ENCODE measurements at places on chromosomes 1 and 21.
A peak's percentile ranks its signal among the peaks of the same experiment; 100 is the strongest.

- DNase-seq: no peak
Observed at GRCh38 chr1:31596737-31597097, 20.4 kb downstream of the TINAGL1 start.

GRCh38 chr21:17498586-17498985 is 14.3 kb upstream of the CXADR start:
- no peak for DNase-seq

- peak; percentile 67 for DNase-seq
Observed at GRCh38 chr1:16235944-16236510, 956 bp downstream of the CPLANE2 start.

- no peak for DNase-seq
Observed at GRCh38 chr1:214018386-214019268, 30.9 kb downstream of the PROX1 start.

GRCh38 chr1:17188889-17189631 is 15.9 kb upstream of the PADI1 start:
- no peak for DNase-seq

DNA sequence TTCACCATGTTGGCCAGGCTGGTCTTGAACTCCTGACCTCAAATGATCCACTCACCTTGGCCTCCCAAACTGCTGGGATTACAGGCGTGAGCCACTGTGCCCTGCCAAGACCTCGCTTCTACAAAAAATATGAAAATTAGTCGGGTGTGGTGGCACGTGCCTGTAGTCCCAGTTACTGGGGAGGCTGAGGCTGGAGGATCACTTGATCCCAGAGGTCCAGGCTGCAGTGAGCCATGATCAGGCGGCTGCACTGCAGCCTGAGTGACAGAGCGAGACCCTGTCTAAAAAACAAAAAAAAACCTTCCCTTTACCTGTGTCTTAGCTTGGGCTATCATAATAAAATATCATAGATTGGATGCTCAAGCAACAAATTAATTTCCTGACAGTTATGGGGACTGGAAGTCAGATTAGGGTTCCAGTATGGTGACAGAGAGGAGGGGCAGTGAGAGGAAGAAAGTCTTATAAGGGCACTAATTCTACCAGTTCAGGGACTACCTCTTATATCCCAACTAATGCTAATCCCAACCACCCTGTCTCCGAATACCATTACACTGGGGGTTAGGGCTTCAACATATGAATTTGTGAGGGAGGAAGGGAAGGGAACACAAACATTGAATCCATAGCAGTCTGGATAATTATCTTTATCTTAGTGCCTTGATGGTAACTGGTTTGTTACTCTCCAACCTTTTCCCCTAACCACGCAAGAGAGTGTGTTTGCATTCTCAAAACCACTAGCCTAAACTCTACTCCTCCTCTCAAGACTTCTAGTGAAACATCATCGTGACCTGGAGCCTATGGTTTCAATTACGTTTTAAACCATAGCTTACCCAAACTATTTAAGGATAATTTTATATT is 1.0 kb upstream of the NAXE start:
- no peak for DNase-seq

DNA sequence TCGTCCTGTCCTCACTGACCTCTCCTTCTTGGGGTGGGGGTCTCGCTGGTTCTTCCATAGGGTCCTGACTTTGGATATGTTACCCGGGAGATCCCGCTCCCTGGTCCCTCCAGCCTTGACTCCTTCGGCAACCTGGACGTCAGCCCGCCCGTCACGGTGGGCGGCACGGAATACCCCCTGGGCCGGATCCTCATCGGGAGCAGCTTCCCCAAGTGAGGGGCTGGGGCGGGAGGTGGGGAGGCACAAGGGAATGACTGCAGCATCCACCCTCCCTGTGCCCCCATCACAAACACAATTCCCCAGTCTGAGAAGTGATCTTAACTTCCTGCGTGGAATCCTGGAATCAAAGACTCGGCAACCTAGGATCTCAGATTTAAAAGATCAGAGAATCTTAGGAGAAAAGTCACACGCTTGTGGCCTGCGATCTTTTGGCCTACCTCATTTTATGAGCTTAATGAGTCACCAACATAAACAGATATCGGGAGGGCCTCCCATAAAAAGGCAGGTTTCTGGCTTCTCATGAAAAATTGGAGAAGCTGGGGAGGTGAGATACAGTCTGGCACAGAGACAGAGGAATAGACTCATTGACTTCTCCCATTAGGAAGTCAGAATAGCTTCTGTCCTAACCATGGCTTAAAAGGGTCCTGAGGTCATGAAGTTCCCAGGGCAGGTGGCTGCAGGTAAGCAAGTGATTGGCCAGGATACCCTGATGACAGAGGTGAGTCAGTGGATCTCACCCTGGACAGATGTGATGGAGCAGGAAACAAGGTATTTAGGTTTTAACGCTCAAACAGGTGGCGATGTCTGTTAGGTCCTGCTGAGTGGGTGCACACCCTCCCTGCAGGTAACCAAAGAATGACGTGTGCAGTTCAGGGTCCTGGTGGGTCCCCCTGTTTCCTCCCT is 15.9 kb upstream of the PADI3 start:
- no peak for DNase-seq

DNA sequence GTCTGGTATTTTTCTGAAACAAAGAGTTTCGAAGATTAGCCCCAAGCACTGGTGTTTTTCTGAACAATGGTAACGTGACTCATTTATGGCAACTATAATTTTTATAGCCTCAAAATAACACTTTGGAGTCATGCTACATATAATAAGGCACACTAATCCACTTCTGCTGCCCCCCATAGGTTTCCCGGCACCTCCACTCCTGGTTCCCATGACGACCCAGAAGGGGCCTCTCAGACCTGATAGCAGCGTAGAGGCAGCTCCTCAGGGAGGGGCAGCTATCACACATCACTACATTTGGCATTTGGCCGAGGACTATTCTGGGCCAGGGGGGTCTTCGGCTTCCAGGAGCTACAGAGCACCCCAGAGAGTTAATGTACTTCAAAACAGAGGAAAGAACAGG is 23.3 kb downstream of the CAPN8 start:
- no peak for DNase-seq

GRCh38 chr1:32868806-32869455 is 1.8 kb downstream of the FNDC5 start:
- DNase-seq: no peak

DNA sequence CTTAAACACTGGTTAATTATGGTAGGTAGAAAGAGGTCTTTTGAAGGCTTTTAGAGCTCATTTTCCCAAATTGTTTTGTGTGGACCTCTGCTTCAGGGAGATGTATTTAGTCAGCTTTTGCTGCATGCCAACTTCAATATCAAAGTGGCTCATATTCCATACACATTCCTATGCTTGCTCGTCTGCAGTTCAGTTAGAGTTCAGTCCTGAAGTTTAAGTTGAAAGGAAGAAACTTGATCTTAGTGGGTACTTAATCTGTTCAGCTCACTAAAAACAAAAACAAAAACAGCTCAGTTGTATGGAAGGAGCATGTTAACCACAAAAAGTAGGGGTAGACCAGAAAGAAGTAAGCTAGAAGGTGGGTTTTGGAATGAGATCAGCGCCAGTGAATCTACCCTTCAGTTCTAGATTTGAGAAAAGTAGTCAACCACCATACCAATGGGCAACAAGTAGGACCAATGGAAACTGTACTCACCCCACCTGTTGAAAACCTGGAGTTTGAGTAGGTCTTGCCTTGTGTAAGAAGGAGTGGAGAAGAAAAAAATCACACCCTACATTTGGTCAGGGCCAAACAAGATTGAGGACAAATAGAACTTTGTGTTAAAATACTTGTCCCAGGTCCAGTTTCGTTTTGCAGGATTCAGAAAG is 58.0 kb downstream of the LEPR start:
- DNase-seq: no peak

DNA sequence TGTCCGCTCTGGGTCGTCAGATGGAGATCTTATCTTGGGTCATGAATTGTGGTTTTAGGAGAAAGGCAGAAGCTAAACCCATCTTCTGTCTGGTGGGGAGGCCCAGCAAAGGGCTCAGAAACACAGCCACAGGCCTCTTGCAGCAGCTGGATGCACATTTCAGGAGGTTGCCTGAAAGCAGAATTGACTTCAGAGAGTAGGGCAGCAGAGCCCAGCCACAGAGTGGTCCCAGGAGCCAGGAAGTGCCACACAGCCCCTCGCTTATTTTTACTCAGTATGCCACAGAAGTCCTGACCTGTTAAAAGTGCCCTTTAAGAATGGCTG is 8.3 kb upstream of the RIPK4 start:
- no peak for DNase-seq

- DNase-seq: no peak
Observed at GRCh38 chr1:172342584-172343239, 77.8 kb upstream of the C1orf105 start.

GRCh38 chr1:78165816-78166215 is 120.0 kb downstream of the GIPC2 start:
- DNase-seq: no peak

DNA sequence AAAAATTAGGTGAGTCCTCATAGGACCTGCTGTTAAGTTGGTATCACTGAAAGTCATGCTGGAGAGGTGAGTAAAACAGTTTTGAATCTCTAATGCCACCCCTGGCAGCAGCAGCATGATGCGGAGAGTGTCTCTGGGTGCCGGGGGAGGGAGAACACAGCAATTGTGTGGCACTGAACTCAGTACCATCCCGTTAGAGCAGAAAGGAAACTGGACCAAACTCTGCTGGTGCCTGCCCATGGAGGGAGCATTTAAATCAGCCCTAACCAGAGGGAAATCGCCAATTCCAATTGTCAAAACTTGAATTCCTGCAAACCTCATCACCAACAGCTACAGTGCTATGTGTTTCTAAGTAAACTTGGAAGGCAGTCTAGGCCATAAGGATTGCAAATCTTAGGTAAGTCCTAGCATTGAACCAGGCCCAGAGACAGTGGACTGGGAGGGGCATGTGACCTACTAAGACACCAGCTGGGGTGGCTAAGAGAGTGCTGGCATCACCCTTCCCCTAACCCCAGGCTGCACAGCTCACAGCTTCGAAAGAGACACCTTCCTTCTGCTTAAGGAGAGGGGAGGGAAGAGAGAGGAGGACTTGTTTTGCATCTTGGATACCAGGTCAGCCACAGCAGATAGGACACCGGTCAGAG is 30.0 kb downstream of the CD53 start:
- no peak for DNase-seq

DNA sequence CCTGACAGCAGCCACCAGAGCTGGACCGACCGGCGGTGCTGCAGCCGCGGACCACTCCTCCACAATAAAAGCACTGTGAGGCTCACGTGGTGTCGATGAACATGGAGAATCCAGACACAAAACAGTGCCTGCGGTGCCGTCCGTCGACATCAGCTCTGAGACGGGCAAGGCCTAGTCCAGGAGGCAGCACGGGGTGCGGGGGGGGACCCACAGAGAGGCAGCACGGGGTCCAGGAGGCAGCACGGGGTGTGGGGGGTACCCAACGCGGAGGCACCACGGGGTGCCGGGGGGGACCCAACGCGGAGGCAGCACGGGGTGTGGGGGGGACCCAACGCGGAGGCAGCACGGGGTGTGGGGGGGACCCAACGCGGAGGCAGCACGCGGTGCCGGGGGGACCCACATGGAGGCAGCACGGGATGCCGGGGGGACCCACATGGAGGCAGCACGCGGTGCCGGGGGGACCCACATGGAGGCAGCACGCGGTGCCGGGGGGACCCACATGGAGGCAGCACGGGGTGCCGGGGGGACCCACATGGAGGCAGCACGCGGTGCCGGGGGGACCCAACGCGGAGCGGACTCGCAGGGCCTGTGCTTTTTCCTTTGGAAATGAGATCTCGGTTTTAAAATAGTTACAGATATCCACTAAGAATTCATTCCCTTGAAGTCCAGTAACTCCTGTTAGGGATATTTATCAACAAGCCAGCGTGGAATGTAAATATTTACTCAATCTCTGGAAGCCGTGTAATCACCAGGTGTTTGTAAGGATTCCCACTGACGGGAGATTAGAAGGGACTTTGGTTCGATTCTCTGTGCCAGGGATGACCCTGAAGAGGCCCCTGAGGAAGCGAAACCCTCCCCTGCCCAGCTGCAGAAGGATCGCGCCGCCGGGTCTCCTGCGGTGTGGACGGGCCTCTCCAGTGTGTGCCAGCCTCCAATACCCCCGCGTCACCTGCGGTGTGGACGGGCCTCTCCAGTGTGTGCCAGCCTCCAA is 52.1 kb downstream of the COL6A1 start:
- DNase-seq: no peak

GRCh38 chr1:162943622-162944021 is 82.6 kb upstream of the CCDC190 start:
- no peak for DNase-seq

- no peak for DNase-seq
Observed at GRCh38 chr1:44336668-44337067, 18.4 kb downstream of the ERI3 start.

DNA sequence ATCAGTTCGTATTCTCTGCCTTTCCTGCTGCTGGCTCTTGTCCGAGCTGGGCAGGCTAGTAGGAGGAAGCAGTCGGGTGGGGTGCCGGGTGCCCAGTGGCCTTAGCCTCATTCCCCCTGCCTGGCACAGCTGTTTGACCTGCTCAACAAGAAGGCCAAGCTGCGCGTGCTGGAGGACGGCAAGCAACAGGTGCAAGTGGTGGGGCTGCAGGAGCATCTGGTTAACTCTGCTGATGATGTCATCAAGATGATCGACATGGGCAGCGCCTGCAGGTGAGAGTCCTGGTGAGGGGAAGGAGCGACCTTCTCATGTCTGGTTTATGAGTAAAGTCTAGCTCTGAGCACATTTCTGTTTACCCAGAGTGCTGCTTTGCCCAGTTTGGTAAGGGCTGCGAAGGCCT is 16.3 kb upstream of the RPS8 start:
- no peak for DNase-seq

DNA sequence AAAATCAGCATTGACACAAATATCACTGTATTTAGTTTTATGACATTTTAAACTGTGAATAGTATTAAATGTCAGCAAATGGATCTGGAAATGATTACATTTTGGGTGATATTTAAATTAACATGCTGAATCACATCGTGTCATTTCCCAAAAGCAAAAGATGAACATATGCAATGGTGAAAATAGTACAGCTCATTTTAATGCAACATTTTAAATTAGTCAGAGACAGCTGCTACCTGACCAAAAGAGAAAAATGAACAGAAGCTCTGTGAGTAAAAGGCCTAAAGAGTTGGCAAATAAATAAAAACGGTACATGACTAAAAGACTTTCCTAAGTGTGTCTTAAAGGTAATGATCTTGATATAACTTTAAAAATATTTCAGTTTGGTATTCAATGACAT is 86.0 kb upstream of the GNG4 start:
- no peak for DNase-seq

GRCh38 chr21:44455524-44456213 is 359 bp downstream of the LRRC3 start:
- DNase-seq: peak; percentile 22

DNA sequence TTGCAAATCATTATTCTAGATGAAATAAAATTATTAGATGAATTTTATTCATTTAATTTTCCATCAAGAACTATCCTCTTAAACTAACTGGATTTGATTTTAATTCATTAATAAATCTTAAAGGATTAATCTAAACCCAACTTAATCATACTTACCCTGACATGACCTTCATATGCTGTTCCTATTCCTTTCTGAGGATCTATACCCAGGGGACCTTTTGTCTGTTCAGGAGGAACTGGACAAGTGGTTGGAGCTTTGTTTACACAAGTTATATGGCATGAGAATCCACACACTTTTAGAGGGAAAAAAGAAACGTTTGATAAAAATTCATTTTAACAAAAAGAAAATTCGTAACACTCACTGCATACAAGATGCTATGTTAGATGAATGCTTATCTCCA is 95.2 kb downstream of the COQ8A start:
- DNase-seq: no peak

GRCh38 chr1:53049574-53049967 is 12.4 kb upstream of the PODN start:
- DNase-seq: no peak

GRCh38 chr1:59094001-59094400 is 202.9 kb upstream of the FGGY start:
- no peak for DNase-seq

GRCh38 chr1:75765697-75766355 is 20.2 kb upstream of the RABGGTB start:
- DNase-seq: no peak
